Tibial nerve (tissue), 4 donors: ENCODE measurements at places on chromosomes 5 and 9. TPM values are rescaled to one million over a fixed set of nuclear protein-coding genes. Genes with fewer than 3 reads are reported as not detected.

- no peak for DNase-seq
Observed at GRCh38 chr9:21081451-21081850, 3.7 kb upstream of the IFNB1 start.

DNA sequence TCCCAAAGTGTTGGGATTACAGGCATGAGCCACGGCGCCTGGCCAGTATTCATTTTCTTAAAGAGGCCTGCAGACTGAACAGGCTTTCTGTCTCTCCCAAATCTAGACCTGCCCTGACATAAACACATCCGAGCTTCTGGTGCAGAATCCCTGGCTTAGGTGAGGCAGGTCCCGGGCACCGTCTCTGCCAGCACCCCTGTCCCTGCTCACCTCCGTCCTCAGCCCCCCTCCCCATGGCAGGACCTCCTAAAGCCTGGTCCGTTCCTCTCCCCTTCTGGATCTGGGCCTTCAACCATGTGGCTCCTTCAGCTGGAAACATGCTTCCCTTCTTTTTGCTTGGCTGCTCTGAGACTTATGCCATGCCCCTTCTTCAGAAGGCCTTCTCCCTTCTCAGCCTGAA, 22.7 kb upstream of the RXRA start:
- DNase-seq, result no peak

GRCh38 chr5:163571744-163572143, 66.3 kb downstream of the MAT2B start:
- DNase-seq, result no peak

- DNase-seq, result no peak
Observed at GRCh38 chr5:80707645-80708044, 52.9 kb upstream of the DHFR start.

Gene EIF4EBP3
- total RNA-seq, result 13.1 TPM

Gene SLCO6A1
- not detected for total RNA-seq

Gene ELAVL2
- total RNA-seq, result not detected

DNA sequence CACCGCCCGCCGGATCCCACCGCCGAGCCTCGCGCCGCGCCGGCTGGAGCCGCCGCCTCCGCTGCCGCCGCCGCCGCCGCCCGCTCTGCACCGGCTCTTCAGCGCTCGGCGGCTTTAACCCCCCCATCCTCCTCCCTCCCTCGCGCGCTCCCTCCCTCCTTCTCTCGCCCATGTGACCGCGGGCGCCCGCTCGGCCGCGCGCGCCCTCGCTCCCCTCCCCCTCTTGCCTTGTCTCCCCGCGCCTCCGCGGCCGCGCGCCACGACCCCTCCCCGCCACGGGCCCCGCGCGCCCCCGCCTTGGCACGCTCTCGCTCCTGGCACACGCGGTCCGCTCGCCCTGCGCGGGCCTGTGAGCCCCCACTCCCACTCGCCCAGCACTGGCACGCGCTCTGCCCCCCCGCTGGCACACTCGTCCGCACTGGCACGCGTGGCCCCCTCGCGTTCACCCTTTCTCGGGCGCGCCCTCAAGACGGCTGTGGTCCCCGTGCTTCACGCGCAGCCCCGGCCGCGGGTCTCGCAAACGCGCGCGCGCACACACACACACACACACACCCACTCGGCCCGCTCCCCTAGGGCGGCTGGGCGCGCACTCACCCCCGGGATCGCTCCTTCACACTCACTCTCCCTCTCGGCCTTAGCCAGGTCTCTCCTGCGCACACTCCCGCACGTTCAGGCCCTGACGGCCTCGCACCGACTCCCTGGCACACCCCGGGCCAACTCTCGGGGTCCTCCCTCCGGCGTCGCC, at the start of gene CNTFR:
TSS of gene CNTFR (minus strand) at position 89 of the 745 bp plus-strand sequence. CDS start 20,743 bp downstream, outside the sequence.
- no peak for DNase-seq

GRCh38 chr5:62489471-62489870, 76.9 kb downstream of the IPO11 start:
- DNase-seq, result no peak

Gene TAF11L10
- not detected for total RNA-seq

DNA sequence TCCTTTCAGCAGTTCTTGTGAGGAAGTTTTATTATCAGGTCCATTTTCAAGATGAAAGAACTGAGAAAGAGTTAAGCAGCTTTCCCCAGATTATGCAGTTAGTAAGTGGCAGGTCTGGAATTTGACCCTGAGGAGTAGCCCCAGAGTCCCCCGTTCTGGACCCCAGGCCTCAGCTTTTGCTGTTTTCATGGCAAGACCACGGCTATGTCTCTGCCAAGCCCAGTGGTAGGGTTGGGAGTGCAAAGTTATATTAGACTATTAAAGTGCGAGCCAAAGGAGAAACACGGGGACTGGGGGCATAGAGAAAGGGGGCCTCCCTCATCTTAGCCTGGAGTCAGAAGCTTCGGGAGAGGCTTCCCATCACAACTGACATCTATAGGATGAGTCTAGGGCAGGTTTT, 19.3 kb upstream of the ORM1 start:
- DNase-seq, result no peak

- no peak for DNase-seq
Observed at GRCh38 chr9:114207034-114207810, 51.9 kb downstream of the COL27A1 start.

DNA sequence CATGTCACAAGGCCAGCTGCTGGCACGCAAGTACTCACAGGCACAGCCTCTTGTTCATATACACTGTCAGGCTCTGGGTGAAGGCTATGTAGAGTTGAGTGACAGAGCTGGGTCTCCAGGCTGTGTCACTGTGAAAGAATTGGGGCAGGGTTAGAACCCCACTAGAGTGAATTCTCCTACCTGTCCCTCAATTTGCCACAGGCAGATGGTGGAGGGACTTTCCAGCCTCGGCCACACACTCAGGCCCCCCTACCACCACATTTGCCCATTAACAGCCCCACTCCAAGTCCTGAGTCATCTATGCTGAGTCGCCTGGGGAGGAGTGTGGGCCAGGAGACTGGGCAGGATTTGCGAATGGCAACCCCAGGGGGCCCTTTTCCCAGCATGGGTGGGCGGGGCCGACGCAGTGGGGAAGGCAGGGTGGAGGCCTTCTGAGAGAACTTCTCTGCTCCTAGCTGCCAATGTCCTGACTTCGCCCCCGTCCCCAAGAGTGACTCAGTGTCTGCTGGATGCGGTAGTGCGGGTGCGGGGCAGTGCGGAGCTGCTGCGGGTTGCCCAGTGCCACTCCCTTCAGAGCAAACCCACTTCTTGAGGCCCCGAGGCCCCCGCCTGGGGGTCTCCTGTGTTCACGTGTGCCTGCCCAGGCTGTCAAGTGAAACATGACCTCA, 50.3 kb upstream of the PSD2 start:
- DNase-seq, result peak; percentile 20

Gene FAXDC2
- total RNA-seq, result 57.6 TPM

DNA sequence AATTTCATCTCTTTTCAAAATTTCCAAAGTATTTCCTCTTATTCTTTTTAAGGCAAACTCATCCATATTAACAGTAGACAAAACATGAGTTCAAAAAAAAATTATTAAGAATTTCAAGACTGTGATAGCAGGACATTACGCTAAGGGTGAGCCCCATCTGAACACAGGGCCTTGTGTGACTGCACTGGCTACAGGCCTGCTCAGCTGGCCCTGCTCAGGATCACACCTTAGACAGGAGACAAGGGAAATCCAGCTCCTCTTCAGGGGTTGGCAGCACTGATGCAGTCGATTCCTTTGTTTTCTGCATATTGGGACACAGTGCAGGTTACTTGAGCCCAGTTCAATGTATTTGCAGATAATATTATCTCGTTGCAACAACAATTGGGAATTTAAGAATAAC, 444.7 kb downstream of the PLK2 start:
- DNase-seq, result no peak

Gene LHX6
- 2.5 TPM for total RNA-seq

DNA sequence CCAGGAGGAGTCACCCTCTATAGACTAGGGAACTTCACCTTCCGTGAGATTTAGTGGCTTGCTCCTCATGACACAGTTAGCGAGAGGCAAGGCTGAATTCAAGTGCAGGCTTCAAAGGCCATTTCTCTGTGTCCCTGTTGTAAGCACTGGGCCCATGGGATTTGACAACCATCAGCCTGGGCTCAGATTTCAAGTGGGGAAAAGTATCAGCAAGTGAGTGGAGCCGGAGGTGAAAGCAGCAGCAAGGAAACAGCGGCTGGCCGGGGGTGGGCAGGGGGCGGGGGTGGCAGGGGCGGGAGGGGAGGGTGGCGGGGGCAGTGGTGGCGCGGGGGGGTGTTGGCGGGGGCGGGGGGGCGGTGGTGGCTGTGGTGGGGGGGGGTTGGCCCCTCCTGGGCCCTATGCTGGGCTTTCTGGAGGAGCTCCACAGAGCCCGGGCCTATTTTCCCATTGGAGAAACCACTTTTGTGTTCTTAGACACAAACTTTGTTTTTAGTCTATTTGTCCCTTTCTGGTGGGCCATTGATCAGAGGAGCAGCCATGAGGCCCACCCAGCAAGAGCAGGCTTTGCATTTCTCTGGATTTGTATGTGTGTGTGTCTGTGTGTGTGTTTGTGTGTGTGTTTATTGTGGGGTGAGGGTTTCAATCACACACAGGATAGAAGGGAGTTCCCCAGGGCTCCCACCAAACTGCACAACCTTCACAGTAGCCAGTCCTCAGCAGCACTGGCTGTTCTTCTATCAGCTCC, 165.4 kb upstream of the RAI14 start:
- no peak for DNase-seq

Gene CRB2
- total RNA-seq, result not detected

Gene SPACA9
- 5.9 TPM for total RNA-seq

GRCh38 chr9:72207278-72207677, 58.0 kb downstream of the GDA start:
- DNase-seq, result no peak

- no peak for DNase-seq
Observed at GRCh38 chr5:171315386-171315891, 6.4 kb downstream of the TLX3 start.
